Right forelimb (tissue), 1 donor: ENCODE measurements at places on chromosomes 7 and 10.

DNA sequence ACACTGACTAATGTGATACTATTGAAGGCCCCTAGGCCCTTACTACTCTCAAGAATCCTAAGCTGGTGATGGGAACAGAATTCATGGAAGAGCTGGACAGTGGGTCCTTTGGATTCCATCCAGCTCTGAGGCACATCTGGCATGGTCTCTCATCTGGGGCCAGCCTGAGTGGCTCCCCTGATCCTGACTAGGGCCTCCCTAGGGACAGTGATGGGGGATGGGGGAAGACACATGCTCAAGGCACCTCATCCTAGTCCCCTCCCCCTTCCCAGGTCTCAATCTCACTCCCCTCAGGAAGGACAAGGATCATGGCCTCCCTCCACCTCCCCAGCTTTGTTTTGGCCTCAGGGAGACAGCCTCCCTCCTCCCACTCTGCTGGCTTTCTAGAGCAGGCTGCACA is 1.8 kb downstream of the KCNIP2 start:
- DNase-seq, result peak; percentile 35

GRCh38 chr10:35675846-35676245 is 33.8 kb upstream of the FZD8 start:
- DNase-seq, result no peak

DNA sequence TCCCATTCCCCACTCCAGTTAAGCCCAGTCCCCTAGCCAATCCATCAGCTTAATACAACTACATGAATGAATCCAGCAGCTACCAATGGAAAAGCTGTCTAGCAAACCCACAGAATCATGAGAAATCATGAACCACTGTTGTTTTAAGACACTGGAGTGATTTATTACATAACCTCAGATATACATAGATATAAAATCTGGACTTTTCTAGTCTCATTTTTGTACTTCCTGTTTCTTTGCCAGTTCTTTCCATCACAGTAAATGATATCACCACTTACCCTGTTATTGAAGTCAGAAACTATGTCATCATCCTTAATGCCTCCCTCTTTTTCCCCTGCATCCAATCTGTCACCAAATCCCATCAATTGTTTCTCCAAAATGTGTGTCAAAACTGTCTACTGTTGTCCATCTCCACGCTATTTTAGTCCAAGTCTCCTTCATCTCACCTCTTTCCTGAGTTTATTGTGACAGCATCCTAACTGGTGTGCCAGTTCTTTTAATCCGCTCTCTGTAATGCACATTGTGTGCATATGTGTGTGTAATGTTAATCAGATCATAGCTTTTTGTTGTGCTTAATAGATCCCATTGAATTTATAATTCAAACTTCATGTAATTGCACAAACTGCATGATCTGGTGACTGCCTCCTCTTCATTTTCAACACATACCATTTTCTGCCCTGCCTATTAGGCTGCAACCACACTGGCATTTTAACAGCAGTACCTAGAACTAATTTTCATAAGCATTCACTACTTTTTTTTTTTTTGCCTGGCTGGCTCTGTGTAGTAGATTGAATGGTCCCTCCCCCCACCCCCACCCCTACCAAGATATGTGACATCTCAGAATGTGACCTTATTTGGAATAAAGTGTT is 56.0 kb downstream of the MKLN1 start:
- DNase-seq, result no peak

- DNase-seq, result no peak
These were observed 144.0 kb upstream of the RET start for GRCh38 chr10:42932735-42933447.

DNA sequence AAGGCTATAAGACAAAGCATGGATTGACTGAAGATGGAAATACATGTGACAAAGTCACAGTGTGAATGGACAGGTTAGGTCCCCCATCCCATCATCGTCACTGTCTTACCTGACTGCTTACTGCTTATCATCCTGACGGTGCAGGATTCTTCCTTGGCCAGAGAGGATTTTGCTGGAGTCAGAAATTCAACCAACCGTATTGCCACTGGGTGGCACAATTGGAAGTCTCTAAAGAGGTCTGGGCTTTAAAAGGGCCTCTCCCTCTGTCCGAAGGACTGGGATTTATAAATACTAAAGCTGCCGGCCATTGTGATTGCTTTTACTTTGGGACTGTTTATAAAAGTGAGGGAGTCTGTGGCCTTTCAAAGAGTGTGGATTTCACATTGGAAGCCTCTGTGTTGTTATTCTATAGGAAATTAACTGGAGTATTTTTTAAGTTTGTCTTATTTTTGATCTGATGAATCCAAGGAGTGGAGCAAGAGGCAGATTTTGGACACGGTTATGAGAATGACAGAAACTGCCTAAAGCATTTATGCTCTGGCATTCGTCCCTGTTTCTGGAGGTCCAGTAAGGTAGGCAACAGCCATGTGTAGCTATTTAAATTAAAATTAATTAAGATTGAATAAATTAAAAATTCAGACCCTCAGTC is 113.3 kb upstream of the CREB5 start:
- no peak for DNase-seq

DNA sequence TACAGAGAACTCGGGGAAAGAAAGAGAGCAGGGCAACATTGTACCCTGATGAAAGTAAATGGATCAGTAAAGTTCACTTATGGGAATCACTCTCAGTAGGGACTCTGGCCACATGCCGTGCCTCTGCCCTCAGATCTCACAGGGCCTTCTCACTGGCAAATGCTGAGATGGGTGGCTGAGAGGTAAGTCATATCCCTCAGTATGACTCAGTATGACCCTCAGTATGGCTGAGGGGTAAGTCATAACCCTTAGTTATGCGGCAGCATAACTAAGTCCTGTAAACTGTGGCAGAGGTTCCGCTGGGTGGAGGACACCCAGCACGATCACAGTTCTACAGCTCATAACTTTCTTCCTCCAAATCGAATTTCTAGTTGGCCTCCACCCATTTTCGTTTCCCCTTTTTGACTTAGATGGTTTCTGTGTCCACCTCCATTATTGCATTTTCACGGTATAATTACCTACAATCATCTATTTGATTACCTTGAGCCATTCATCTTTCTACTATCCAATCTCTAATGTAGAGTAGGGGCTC is 26.5 kb upstream of the WNT16 start:
- DNase-seq, result no peak

- no peak for DNase-seq
These were observed 3.7 kb upstream of the CAV1 start for GRCh38 chr7:116521046-116521664.

DNA sequence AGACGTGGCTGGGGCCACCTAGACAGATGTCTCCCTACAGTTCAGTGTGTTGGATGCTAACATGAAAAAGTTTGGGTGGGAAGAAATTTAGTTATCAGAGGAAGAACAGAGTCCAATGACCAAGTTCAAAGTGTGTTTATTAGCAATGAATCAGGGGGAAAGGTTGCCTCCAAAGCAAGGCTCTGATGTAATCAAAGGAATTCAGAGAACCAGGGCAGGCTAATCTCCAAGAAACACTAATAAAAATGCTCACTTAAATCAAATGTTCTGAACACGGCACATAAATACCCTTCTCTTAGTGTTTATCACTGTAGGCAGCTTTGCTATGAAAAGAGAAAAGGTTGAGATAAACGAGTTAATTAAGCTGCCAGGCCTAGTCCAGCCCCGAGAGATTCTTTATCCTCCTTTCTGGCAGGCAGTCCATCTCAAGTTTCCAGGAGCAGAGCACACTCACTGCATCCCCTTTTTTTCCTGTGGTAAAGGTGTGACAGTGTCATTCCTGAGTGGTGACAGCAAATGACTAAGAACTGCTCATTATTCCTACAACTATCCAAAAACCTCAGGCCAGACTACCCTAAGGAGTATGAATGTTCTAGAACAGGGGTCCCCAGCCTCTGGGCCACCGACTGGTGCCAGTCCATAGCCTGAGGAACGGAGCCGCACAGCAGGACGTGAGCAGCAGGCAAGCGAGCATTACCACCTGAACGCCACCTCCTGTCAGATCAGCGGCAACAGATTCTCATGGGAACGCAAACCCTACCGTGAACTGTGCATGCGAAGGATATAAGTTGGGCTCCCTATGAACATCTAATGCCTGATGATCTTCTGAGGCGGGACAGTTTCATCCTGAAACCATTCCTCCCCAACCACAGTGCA is 66.9 kb upstream of the FHIP2A start:
- DNase-seq, result no peak

GRCh38 chr10:90530521-90530920 is 327.3 kb downstream of the HTR7 start:
- DNase-seq, result no peak

GRCh38 chr10:30166929-30167328 is 107.5 kb upstream of the JCAD start:
- DNase-seq, result no peak

- no peak for DNase-seq
These were observed 965.5 kb downstream of the GRID1 start for GRCh38 chr10:85400981-85401695.

GRCh38 chr10:120428754-120429153 is 28.3 kb upstream of the PLPP4 start:
- no peak for DNase-seq

DNA sequence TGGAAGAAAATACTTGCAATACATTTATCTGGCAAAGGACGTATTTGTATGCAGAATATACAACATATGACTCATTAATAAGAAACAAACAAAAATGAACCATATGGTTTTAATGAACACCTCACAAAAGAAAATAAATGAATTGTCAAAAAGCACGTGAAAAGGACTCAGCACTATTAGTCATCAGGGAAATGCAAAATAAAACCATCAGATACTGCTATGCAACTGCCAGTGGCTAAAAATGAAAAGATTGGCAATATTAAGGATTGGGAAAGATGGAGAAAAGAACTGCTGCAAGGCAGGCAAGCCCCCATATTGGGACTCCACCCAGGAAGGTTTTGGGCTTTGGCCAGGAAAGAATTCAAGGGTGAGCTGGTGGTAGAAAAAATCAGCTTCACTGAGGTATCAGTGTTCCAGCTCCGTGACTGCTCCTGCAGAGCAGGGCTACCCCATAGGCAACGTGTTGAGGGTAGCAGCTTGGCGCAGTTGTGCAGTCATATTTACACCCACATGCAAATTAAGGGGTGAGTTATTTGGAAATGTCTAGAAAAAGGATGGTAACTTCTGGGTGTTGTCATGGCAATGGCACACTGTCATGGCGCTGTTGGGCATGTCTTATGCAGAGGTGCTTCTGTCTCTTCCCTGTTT is 72.7 kb downstream of the CUBN start:
- DNase-seq, result no peak

DNA sequence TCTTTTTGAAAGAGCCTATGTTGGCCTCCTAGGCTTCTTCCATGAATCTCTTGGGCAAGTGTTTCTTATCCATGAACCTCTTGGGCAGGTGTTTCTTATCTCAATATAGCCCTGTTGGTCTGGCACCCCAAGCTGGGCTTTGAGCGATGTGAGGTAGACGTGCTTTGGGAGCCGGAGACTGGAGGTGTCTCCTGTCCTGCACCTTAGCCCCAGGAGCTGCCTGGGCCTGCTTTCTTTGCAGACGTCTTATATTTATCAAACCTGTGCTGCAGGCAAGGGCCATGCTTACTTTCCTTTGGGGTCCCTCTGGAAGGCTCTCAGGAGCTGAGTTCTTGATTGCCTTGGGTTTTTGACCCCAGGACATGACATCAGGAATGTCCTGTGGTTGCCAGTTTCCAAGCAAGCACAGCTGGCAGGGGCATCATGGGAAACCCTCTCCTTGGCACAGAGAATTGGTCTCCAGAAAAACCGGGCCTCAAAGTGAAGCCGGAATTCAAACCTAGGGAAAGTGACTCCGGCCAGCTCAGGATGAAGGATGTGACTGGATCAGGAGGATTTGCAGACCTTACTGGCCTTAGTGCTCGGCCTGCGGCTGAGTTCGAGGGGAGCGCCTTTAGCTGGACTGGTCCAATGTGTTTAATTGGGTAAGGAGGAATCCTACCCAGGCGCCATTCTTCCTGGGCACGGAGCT is 2.8 kb downstream of the JAKMIP3 start:
- no peak for DNase-seq

- no peak for DNase-seq
These were observed 9.0 kb downstream of the TACR2 start for GRCh38 chr10:69407621-69408301.

DNA sequence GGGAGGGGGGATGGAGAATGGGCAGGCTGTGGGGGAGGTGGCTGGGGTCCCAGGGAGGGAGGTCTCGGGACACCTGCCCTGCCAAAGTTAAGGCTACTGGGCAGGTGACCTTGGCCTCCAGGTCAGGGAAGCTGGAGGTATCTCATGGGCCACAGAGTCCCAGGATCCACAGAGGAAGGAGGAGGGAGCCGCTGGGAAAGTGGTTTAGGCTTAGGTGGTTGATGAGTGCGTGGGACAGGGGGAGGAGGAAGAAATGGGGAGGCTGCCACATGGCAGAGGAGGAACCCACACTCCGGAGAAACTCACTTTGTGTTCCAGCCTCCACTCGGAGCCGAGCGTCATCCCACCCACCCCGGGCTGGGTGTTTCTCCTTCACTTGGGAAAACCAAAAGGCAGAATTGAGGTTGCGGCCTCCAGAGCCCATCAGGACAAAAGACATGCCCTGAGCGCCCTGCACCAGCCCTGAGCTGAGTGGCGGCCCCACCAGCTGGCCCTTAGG is 46.1 kb downstream of the ASB13 start:
- no peak for DNase-seq

GRCh38 chr7:121447243-121447910 is 51.3 kb upstream of the FAM3C start:
- DNase-seq, result peak; percentile 58

DNA sequence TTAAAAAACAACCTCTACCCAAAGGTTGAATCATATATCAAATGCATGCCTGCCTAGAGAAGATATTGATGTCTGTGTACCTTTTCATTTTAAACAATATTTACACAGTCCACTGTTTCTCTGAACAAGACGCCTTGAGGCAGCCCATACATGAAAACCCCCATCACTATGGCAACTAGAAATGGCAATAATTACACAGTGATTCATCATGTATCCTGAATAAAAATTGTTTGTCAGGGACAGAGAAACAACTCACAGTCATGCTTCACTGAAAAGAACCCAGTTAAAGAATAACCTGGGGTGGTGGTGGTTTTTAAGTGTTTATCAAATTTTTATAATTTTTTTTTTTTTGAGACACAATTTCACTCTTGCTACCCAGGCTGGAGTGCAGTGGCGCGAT is 19.7 kb downstream of the DNAJC12 start:
- no peak for DNase-seq

- DNase-seq, result no peak
These were observed 54.9 kb upstream of the HBP1 start for GRCh38 chr7:107113866-107114265.

DNA sequence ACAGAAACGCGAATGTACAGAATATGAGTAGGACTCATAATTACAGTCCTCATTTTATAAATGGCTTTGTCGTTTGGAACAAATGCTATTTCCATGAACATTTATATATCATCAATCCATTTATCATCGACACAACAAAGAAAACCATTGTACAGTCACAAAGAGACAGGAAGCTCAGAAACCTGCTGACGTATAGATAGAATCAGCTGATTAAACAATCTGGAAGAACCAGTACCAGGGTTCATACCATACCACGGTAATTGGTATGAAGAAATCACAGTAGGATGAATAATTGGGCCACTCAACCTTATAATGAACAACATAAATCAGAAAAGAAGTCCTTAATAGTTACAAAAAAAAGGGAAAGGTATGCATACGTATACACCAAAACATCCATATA is 295.0 kb downstream of the PARD3 start:
- DNase-seq, result no peak

- no peak for DNase-seq
These were observed 115.1 kb upstream of the ANTXRL start for GRCh38 chr10:46171661-46172060.
